Cerebellar nuclear complex (tissue), 1 donor: ENCODE measurements at places on chromosomes 2 and 18.

GRCh38 chr18:49486606-49486952 is 455 bp downstream of the C18orf32 start:
- peak; percentile 15 for DNase-seq

GRCh38 chr2:28366496-28367282 is 26.0 kb upstream of the FOSL2 start:
- DNase-seq: no peak

DNA sequence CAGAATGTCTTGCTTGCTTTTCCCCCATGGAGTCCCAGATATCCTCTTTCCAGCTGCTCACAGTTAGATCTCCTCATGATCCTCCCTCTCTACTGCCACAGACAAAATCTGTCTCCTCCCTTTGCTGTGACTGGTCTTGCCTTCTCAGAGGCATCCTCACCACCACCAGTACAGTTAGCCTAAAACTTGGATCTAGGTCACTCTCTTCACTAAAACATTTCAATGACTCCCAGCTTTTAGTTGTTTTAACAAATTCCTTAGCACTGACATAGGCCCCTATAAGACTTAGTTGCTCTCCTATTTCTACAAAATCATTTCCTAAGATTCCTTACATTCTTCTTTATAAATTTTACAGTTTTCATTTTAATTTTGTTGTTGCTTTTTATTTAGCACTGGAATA is 734.2 kb upstream of the CHAC2 start:
- no peak for DNase-seq

DNA sequence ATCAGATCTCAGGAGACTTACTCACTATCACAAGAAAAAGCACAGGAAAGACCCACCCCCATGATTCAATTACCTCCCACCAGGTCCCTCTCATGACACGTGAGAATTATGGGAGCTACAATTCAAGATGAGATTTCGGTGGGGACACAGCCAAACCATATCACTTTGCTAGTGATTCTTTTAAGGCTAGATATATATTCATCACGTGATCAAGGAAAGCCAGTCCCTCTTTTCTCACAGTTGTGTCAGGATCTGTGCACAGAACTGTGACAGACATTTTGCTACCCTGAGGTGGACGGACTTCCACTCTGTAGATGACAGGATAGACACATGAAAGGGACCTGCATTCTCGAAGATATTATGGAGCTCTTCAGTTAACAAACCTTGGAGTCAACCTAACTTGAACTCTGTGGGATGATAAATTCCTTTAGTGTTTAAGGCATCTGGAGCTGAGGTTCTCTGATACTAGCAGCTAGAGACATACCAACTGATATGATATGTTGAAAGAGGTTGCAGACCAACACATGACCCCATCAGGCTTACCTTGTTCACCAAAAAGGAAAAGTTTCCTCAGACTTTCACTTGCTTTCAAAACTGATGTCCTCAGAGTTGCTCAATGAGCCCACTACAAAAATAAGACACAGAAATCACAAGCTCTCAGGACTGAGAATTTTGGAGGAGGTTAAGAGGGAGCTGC is 66.3 kb upstream of the SCG2 start:
- no peak for DNase-seq

- DNase-seq: no peak
These were observed 471.7 kb upstream of the CDH7 start for GRCh38 chr18:65278939-65279667.

- DNase-seq: no peak
These were observed 110.4 kb upstream of the RAB27B start for GRCh38 chr18:54717673-54718407.

DNA sequence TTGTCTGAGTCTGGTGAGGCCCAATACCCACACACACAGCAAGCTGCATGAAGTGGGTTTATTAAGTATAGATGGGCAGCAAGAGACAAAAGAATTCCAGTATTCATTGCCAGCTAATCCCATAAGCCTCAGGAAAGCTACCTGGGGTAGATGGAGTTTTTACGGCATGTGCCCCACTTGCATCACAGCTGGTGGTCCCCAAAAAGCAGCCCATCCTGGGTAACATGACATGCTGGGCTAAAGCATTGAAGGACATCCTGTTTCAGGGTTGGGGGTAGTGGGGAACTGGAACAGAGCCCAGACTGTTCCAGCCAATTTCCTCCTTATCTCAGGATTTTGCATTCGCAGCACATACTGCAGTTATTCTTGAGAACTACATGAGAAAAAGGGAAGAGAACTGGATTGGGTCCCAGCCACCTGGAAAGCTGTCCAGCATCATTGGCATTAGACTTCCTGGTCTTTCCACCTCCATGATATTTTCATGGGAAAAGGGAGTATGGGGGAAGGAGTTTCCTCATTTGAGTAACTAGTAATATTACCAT is 240.1 kb upstream of the MMADHC start:
- DNase-seq: no peak

DNA sequence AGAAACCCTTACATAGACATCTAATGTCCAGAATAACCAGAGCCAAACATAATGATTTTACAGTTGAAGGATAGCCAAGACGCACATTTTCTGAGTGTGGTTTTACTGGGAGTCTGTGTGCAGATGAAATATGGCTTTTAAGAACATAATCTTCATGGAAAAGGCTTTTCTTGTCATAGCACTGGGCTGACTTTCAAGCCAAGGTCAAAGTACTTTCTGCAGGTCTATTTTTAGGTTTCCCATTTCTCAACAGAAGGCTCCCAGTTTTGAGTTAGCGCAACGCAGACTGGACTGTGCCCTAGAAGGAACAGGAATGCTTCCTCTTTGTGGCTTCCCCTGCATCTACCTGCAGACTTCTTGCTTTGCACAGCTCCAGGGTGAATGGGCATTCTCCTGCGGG is 92.3 kb upstream of the UPP2 start:
- no peak for DNase-seq

DNA sequence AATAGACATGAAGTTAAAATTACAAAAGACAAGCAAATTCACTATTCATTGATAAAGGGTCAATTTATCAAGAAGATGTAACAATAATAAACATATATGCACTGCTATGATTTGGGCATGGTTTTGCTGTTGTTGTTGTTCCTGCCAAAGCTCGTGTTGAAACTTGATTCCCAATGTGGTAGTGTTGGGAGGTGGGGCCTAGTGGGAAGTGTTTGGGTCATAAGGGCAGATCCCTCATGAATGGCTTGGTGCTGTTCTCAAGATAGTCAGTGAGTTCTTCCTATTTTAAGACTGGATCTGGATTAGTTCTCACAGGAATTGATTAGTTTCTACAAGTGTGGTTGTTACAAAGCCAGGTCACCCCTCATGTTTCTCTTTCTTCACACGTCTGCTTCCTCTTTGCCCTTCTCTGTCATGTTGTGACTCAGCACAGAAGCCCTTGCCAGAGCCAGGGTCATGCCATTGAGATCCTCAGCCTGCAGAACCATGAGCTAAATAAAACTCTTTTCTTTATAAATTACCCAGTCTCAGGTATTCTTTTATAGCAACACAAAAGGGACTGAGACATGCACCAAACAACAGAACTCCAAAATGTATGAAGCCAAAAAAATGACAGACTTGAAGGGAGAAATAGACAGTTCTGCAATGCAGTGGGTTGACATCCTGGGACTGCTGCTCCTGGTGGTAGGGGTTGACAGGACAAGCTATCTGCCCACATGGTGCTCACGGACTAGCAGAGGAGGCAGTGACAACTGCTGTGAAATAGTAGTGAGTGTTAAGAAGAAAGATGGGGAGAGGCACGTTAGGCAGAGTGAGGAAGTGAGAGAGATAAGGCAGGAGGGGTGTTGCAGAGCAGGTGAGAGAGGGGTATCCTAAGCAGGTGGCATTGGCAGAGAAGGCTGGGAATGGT is 18.6 kb upstream of the SKA1 start:
- DNase-seq: no peak

DNA sequence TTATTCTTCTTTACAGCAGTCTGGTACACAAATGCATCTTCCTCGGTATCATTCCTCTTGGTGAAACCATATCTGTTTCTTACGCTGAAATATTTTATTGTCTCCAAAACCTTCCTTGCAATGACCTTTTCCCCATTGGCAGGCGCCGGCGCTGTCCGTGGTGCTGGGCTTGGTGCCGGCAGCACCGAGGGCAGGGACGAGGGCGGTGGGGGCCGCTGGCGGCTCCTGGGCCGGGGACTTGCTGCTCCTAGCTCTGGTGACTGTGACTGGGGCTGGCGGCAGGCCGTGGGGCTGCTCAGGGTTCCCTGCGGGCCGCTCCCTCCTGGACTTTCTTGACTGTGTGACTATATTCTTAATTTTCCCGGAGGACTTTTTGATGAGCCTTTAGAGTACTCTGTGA is 72.5 kb downstream of the GPR39 start:
- no peak for DNase-seq

GRCh38 chr2:88601286-88601685 is 26.0 kb downstream of the EIF2AK3 start:
- no peak for DNase-seq

DNA sequence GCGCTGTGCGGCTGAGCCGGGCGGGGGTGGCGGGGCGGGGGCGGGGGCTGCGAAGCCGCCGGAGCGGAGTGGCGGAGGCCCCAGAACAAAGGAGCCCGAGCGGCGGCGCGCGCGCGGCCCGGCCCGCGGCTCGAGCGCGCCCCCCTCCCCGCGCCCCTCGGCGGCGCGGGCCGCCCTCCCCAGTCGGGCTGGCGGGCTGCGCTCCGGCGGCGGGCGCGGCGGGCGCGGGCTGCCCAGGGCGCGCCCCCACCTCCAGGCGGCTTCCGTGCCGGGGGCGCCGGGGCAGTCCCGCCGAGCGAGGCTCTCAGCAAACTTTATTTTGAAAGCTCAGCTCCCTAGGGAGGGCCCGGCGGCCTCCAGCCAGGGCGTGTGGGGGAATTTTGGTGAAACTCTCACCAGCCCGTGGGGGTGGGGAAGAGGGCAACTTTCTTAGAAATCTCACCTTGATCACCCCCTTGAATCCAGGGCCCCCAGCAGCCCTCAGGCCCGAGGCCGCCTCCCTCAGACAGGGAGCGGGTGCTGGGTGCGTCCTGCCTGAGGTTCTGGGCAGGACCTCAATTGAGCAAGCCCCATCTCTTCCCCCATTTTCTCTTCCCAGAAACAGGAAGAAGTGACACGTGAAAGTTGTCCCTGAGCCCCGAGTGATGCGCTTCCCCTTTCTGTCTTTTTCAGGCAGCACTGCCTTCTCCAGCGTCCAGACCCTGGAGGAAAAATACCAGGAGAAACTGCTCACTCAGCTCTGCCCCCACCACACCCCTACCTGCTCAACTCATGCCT is 786 bp downstream of the TET3 start:
- DNase-seq: no peak

GRCh38 chr2:173412628-173413027 is 58.0 kb downstream of the CDCA7 start:
- no peak for DNase-seq

DNA sequence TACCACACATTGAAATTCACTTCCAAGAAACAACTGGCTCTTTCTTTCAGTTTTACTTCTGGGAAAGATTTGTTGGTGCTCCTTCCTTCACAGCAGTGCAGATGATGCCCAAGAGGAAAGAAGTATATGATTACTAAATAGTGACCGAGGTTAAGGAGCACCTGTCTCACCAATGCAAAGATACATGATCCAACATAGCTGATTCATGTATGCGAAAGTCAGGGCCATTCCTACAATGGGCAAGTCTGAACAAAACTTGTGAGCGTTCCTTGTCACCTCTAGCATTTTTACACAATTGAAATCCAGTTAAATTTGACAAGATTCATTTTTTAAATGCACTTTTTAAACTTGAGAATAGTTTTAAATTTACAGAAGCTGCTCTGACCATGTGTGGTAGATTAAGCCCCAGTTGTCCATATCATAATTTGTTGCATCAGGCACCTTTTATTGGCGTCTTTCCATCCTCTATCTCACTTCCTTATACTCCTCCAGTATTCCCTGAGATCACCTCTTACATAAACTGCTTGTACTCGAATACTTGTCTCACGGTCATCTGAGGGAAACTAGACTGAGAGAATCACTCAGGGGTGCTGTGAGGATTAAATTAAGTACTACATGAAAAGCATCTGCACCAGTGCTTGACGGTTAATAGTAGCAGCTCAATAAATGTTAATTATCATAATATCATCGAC is 438.8 kb upstream of the CDH20 start:
- no peak for DNase-seq

GRCh38 chr2:12970861-12971260 is 254.1 kb downstream of the TRIB2 start:
- DNase-seq: no peak

DNA sequence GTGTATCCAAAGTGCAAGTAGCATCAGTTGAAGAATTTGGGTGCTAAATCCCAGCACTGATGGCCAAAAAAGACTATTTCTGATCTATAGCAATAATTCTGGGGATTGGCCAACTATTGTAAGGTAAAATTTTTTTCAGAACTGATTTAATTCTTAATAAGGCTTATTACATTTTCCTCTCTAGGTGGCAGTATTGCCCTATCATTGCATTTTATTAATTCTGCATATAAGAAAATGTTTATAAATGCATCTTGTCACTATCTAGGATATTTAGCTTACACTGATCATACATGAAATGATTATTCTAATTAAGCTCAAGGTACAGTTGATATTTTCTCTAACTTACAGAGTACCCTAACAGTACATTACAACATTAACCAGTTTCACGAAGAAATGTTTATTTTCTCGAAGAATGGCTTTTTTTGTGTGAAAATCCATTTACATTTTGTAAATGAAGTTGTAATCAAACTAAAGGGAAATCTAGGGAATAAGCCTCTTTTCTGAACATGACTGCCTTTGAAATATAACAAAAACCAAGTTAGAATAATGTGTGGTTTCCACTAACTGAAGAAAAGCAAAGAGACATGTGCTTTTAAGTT is 11.0 kb downstream of the TTN start:
- no peak for DNase-seq

DNA sequence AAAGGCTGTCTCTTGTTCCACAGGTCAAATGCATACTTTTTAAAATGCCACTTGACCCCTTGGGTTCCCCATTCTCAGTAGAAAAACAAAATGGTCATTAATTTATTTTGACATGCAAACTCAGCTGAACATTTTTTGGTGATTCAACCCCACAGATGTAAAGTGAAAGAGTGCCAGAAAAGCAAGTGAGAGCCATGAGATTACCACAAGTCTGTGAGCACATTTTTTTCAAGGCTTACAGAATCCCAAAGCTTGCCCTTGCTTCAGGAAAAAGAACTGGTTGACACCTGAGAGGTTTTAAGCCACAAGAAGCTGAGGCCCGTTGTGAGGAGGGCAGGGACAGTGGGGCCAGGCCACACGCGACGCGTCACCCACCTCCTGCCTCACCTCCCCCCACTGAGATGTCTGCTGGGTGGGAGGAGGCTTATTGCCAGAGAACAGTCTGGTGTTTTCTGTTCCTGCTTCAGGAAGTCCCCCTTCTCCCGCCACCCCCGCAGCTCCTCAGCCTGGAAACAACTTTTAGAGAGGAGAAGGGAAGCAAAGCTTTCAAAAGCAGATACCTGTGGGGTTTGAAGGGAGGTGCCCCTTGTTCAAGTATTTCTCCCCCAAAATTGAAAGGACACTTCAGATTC is 70.4 kb upstream of the CYP1B1 start:
- no peak for DNase-seq

- DNase-seq: no peak
These were observed 169.5 kb downstream of the CAMKMT start for GRCh38 chr2:44531289-44531688.

GRCh38 chr2:204538182-204539018 is 6.9 kb upstream of the PARD3B start:
- no peak for DNase-seq
